Stimulated activated CD8-positive, alpha-beta memory T cell treated with anti-CD3 and anti-CD28 coated beads, Interleukin-4, amount 100 ng/mL, for 24 hours (primary cell): ENCODE measurements at places on chromosomes 12 and 14.

GRCh38 chr12:2998789-2999264 lies 39.6 kb downstream of the TEAD4 start:
- no peak for DNase-seq

GRCh38 chr14:91706996-91707395 lies 24.9 kb downstream of the CATSPERB start:
- DNase-seq, result no peak

DNA sequence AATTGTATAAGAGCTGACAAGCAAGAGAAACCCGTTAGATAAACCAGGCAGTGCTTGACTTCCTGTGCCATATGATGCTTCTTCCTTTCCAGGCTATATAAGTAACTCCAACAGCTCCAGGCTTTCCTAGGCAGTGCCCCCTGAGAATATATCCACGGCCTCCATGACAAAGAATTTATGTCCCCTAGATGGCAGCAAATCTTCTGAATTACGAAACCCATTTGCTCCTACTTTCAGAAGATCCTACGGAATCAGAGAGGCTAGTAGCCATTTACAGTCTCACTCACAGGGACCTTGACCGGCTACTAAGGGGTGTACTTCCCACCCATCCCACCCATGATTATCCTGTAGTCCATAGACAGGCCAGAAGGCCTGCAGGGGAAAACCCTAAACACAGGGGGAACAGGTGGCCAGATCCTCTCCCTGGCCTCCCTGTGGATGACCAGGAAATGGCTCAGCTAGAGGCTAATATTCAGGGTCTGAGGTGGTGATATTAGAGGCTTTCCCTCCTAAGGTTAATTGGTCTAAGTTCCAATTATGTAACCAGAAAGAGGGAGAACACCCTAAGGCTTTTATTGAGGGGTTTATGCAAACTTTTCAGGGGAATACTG lies 77.2 kb upstream of the DCD start:
- DNase-seq, result no peak

DNA sequence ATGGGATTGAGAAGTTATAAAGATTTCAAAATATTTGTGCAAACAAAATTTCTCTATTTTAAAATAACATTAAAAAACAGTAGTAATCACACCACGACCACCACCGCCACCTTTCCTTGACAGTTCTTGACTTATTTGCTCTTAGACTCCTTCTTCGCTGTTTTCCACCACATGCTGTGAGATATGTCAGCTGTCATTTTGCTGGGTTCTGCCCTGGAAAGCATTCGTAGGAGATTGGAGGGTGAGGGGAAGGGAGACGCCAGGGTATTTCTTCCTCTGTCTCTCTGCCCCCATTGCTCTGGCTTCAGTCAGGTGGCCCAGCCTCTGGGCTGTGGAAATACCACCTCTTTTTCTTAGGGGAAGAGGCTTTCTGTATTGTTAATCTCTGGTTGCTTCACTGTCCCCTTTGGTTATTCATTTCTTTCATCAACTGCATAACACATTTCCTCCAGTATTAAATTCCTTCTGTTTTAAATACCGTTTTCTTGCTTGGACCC lies 186.2 kb downstream of the NEDD1 start:
- DNase-seq, result no peak

GRCh38 chr12:49983892-49984291 lies 11.1 kb downstream of the AQP6 start:
- no peak for DNase-seq

DNA sequence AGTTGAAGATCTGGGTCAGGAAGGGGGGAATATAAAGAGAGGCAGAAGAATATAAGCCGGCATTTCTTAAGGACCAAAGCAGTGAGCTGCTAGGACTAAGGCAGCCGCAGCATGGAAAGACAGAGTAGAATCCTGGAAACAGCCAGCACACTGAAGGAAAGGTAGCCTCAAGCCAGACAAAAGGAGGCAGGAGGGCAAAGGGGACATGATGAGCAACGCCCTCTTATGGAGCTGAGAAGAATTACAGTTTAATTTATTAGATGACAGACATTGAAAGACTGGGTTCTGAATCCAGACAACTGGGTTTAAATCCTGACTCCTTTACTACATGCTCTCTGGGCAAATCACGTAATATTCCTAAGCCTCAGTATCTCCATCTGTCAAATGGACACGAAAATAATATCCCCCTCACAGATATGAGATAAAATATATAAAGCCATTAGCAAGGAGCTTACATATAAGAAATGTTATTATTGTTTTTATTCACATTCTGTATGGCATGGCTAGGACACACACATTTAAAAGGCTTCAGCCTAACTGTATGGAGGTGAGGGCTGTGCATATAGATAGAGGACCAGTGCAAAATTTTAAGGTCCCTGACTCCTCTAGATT lies 8.1 kb upstream of the PCED1B start:
- no peak for DNase-seq

- no peak for DNase-seq
Observed at GRCh38 chr12:110856542-110856941, 9.8 kb downstream of the CCDC63 start.

- no peak for DNase-seq
Observed at GRCh38 chr12:99087278-99087677, 442.2 kb downstream of the APAF1 start.

GRCh38 chr12:92551853-92552397 lies 150.9 kb upstream of the PLEKHG7 start:
- peak; percentile 28 for DNase-seq

- DNase-seq, result no peak
Observed at GRCh38 chr12:10849425-10849878, at the start of gene PRR4. Gene PRR4, minus strand, starts transcription at chr12:10849475. Its CDS starts 38 bp downstream, at chr12:10849437.

- no peak for DNase-seq
Observed at GRCh38 chr14:85178864-85179263, 351.1 kb upstream of the FLRT2 start.

DNA sequence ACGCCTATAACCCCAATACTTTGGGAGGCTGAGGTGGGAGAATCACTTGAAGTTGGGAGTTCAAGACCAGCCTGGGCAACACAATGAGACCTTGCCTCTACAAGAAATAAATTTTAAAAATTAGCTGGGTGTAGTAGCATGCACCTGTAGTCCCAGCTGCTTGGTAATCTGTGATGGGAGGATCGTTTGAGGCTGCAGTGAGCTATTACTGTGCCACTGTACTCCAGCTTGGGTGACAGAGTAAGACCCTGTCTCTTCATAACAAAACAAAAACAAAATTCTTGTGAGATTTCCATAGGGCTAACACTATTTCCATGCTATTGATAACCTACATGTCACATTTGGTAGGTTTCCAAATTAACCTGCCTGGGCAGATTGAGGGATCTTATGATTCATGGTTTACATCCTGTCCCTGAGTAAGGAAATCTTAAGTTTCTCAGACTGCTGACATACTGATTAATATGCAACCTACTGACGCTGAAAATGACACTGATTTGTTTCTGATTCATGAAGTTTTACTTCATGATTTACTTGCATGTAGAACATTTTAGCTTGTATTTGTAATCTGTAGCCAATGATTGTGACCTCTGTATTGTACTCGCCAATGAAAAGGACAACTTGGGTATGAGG lies 15.9 kb downstream of the ATP6V1D start:
- DNase-seq, result no peak

- no peak for DNase-seq
Observed at GRCh38 chr12:119415714-119416113, 81.2 kb downstream of the CCDC60 start.

GRCh38 chr12:122166422-122167349 lies 7.3 kb downstream of the IL31 start:
- peak; percentile 35 for DNase-seq

GRCh38 chr12:65592416-65592815 lies 231.9 kb upstream of the HMGA2 start:
- no peak for DNase-seq

GRCh38 chr12:124227951-124228711 lies 66.8 kb upstream of the RFLNA start:
- DNase-seq, result no peak

- no peak for DNase-seq
Observed at GRCh38 chr14:56570295-56570694, 9.3 kb upstream of the TMEM260 start.

DNA sequence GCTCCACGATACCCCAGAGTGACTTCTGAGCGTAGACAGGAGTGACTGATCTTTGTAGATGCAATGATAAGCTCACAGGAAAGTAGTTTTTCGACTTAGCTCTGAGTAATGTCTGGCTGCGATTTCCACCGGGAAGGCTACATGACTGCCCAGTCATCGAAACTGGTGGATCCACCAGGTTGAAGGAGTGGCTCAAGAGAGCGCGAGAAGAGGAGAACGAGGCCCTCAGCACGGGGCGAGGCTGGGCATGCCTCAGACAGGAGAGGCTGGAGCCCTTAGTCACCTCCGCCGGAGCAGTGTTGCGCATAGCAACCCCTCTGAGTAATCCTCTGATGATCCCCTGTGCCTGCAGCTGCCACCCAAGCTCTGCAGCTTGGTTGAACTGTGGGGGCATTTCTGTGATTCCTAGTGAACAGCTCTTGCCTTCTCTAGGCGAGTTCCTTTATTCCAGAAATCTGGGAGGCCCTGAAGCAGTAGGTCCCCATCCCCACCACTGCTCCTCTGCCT lies 25.6 kb downstream of the ELK3 start:
- no peak for DNase-seq

- DNase-seq, result no peak
Observed at GRCh38 chr12:67624355-67624754, 24.2 kb upstream of the DYRK2 start.

DNA sequence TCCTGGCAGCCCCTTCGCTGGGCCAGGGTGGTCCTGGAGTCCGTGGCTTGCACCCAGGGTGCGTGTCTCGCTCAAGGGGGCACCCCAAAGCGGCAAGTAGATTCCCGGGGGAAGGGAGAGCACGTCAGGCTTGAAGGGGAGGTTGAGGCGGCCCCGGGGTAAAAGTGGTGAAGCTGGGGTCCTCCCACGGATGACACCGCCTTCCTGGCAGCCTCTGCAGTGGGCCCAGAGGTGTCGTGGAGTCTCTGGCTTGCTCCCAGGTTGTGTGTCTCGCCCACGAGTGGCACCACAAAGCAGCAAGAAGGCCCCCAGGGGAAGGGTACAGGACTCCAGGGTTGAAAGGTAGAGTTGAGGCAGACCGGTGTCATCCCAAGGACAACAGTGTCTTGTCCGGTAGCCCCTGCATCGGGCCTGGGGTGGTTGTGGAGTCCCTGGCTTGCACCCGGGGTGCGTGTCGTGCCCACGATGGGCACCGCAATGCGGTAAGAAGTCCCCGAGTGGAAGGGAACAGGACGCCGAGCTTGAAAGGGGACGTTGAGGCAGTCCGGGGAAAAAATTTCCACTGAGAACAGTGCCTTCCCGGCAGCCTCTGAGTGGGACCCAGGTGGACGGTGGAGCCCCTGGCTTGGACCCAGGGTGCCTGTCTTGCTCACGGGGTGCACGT lies 158.0 kb upstream of the ALG10B start:
- no peak for DNase-seq

DNA sequence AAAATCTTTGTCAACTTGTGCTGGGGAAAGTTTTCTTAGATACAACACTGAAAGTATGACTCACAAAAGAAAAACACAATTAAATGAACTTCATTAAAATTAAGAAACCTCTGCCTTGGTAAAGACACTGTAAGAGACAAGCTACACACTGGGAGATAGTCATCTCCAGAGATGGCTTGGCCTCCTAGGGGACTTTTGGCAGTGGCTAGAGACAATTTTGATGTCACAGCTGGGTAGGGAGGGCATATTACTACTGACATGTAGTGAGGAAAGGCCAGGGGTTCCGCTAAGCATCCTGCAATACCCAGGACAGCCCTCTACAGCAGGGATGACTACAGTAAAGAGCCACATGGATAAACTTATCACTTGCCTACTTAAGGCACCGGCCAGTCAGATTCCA lies 8.7 kb upstream of the RNASE4 start:
- DNase-seq, result no peak

DNA sequence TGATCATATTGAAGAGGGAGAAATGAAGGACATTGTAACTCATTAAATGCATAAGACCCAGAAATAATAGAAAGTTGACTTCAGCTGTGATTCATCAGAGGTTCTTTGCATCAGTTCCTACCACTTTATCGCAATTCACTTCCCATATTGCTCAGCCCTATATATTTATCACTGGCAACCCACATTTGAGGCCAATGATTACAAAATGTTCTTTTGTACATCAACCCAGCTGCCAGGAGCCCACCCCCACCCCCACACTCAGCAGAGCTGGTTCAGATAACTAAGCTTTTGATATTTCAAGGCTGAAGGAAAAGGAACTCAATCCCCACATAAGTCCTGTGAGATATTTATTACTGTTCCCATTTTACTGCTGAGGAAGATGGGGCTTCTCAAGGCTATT lies 51.2 kb upstream of the TMPO start:
- DNase-seq, result no peak

DNA sequence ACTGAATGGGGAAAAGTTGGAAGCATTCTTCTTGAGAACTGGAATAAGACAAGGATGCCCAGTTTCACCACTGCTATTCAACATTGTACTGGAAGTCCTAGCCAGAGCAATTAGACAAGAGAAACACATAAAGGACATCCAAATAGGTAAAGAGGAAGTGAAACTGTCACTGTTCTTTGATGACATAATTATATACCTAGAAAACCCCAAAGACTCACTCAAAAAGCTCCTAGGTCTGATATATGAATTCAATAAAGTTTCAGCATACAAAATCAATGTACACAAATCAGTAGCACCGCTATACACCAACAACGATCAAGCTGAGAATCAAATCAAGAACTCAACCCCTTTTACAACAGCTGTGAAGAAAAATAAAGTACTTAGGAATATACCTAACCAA lies 157.3 kb upstream of the DDHD1 start:
- no peak for DNase-seq

GRCh38 chr12:11650286-11651281 lies 1.1 kb downstream of the ETV6 start:
- no peak for DNase-seq

GRCh38 chr12:2582631-2583030 lies 212.1 kb upstream of the FKBP4 start:
- DNase-seq, result no peak

GRCh38 chr12:57756406-57757341 lies 1.8 kb downstream of the MARCHF9 start:
- DNase-seq, result peak; percentile 57

- DNase-seq, result no peak
Observed at GRCh38 chr14:50763382-50764007, 67.5 kb downstream of the NIN start.

- DNase-seq, result no peak
Observed at GRCh38 chr14:55915456-55915855, 202.8 kb upstream of the PELI2 start.

- DNase-seq, result no peak
Observed at GRCh38 chr12:74641262-74641661, 103.6 kb downstream of the ATXN7L3B start.

DNA sequence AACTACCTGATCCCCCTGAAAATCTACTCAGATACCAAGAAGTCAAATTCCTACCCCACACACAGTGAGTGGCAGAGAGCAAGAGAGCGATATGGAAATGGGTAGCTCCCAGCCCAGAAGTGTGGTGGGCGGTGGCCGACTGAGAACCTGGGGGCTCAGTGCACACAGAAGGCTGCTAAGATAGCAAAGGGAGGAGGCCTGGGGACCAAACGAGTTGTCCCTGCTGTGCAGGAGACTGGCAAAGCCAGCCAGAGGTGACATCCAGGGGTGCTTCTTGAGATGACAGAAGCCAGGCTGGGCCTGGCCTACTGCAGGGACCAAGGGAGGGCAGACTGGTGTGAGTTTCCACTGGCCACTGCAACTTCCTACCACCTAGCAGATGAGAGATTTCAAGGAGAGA lies 52.9 kb downstream of the VWF start:
- DNase-seq, result no peak

GRCh38 chr12:104673696-104674482 lies 217.1 kb downstream of the CHST11 start:
- DNase-seq, result no peak
